Astrocyte (in vitro differentiated cells and primary cell): ENCODE measurements at places on chromosomes 2 and 18. TPM values are rescaled to one million over a fixed set of nuclear protein-coding genes. Genes with fewer than 3 reads are reported as not detected.

DNA sequence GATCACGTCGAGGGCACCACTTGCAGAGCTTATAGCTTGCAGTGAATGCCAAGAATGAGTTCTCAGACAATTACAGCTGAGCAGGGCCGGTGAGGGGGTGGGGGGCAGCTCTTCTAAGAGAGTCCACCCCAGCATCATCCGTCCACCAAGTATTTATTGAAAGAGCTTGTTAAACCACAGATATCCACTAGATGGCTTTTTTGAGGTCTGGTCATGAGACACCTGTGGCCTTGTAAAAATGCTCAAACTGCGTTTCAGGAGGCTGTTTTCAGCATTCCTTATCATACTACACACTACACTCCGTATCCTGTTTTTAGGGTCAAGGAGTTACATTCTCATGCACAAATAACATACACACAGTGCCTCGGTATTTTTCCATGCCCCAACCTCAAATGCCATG lies 51.5 kb downstream of the DNAJC10 start:
- DNase-seq = peak; percentile 28

C2orf80 gene
- total RNA-seq = not detected in 2 replicates

GRCh38 chr18:33239298-33239697 lies 201.2 kb downstream of the CCDC178 start:
- no peak for DNase-seq

DNA sequence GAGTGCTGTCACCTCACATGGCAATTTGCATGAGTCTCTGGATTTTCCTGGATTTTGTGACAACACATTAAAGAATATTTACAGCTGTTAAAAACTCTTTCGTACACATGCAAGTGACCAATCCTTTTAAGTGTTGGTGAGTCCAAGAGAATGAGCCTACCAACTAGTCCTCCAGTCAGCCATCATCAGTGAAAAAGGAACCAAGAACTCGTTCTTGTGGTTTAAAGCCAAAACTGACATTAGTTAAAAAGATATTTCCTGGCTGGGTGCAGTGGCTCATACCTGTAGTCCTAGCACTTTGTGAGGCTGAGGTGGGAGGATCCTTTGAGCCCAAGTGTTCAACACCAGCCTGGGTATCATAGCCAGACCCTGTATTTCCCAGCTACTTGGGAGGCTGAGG lies 215.4 kb upstream of the ITGA4 start:
- DNase-seq = no peak

FAM117B gene
- 7.2 TPM in 2 replicates for total RNA-seq

DNA sequence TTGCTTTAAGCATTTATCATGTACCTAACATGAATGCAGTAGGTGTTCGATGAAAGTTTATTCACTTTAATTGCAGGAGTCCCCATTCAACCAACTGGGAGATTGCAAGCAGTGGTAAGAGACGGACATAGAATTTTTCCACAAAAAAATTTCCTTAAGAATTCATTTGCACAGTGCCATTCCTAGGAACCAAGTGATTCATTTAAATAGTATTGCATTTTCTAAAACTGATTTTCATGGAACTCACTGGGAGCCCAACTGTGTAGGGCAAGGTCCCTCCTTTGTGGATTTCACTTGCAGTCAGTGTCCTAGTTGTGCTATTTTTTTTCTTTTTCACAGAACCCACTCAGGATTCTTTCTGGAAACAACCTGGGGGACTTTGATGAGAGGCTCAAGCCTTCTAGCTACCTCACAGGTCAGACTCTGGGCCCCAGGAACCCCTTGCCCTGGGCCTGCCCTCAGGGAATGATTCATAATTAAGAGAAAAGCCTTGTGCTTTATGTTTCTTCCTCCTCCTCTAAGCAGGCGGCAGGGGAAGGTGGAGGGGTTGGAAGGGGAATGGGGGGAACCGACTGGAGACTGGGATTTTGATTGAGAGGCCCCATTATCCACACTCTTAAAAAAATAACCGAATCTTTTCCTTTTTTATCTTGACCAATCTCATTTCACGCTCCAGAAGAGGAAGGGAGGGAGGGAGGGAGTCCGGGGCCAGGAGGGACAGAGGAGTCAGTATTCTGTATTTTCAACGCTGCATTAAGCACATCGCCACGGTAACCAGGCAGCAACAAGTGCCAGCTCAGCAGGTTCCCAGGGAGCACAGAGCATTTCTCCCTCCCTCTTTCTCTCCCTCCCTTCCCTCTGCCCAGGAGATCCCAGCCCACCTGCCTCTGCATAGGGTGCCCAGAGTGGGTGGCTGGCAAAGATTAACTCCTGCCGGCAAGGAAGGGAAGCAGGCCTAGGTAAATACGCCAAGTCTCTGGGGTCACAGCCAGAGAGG lies 51.8 kb downstream of the PSD4 start:
- DNase-seq = peak; percentile 79

DNA sequence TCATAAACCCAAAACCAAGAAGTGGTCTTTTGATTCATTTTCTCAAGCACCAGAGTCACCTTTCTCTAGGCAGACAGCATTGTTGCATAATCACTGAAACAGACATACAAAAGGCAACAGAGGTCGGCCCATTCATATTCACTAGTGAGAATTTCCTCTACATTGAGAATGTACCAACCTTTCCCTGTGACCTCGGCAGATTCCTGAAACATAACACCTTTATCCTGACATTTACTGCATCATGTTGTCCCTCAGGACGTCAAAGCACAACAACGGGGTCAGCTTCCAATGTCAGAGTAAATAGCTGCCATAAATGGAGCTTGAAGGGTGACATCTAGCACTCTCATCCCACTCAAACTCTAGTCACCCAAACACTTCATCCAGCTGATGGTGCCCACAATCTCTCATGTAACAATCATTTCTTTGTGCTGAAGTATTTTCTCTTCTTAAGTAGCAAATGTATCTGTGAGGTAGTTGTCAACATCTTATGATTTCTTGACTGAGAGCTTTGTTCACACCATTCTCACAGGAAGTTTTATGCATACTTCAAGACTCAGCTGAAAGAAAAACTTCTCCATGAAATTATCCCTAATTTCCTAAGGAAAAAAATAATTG lies 802.6 kb upstream of the CHAC2 start:
- no peak for DNase-seq

NCKAP5 gene
- 1.5 and 2.7 TPM in 2 replicates for total RNA-seq

- DNase-seq = no peak
Observed at GRCh38 chr18:74375999-74376398, 60.4 kb downstream of the C18orf63 start.

DNA sequence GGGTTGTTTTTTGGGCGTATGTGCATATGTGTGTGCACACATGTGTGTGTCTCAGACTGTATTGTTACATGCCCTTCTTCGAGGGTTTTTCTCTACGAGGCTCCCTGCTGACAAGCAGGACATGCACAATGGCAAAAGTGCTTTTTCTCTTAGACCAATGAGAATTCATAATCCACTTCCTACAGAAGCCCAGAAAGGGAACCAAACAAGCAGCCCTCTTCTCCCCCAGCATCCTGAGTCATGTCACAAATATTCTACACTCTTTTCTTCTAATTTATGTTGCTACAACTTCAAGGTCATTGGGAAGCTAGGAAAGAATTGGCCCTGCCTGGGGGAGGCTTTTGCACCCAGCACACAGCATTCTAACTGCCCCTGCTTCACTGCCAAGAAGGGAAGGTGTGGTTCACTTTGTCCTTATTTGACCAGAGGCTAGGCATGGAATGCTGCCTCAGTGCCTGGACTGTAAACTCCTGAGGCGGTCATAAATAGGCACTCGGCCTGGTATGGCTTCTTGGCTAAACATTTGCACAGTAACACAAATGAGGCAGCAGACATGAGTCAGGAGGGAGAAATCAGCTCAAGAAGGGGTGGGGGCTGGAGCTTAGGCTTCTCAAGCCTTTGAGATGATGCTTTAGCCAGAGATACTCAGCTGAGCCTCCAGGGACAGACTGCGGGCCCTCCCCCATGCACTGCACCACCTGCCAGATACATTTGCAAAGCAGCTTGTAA lies 92.7 kb upstream of the KLF7 start:
- peak; percentile 100 for DNase-seq

DNA sequence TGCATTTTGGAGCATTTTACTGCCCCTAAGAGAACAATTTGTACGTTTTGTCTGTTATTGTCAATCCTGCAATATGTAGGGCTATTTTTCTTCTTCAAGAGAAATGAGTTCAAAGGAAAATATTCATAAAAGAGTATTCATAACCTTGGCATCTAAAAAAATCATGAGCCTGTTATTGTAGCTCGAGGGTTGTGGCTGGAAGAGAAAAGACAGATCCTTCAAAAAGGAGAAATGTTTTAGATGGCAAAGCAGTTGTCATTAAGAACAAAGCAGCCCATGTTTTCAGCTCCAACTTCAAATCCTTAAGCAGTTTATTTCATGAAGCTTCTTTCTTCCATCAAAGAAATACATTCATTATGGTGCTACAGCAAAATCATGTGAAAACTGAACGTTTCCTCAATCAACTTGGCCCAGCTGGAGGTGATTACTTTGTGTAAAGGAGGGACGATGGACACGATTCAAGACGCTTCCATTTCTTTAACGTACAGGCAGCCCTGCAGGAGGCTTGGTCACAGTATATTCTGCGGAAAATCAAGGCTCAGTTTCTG lies 31.4 kb downstream of the QPCT start:
- no peak for DNase-seq

IL36RN gene
- 0.14 TPM in 1 of 2 replicates, not detected in the other for total RNA-seq

DNA sequence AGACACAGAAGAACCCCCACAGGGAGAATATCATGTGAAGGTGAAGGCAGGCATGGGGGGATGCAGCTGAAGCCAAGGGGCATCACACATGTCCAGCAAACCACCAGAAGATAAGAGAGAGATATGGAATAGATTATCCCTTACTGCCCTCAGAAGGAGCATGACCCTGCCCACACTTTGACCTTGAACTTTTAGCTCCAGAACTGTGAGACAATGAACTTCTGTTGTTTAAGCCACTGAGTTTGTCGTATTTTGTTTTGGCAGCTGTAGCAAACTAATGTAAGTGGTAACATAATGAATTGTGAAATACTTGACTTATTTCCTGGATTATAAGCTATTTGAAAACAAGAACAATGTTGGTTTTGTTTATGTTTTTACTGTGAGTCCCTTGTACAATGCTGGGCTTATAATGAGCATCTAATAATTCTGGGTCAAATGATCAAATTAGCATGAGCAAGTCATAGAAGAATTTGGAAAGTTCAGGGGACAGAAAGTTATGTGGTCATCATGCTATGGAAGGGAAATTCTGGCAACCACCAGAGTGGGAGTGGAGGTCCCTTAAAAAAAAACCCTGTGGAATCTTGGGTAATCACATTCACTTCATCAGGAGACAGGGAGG lies 541.0 kb upstream of the KLHL29 start:
- DNase-seq = no peak

SERPINB11 gene
- not detected in 2 replicates for total RNA-seq

DNA sequence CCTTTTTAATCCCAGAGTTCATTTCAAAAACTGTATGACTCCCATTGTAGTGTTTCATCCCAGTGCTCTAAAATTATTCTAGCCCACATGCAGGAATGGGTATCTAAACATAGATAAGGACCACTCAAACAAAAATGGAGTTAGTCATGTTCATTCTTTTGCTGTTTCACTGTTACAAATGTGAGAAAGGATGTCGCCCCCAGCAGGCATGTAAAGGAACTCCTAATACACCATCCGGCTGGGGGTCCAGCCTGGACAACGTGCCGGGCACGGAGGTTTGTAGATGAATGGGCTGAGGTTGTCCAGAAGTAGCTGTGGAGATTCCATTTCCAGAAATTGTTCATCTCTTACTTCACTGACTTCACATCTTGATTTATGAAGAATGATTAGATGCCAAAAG lies 101.9 kb upstream of the RAB12 start:
- DNase-seq = peak; percentile 10

DNA sequence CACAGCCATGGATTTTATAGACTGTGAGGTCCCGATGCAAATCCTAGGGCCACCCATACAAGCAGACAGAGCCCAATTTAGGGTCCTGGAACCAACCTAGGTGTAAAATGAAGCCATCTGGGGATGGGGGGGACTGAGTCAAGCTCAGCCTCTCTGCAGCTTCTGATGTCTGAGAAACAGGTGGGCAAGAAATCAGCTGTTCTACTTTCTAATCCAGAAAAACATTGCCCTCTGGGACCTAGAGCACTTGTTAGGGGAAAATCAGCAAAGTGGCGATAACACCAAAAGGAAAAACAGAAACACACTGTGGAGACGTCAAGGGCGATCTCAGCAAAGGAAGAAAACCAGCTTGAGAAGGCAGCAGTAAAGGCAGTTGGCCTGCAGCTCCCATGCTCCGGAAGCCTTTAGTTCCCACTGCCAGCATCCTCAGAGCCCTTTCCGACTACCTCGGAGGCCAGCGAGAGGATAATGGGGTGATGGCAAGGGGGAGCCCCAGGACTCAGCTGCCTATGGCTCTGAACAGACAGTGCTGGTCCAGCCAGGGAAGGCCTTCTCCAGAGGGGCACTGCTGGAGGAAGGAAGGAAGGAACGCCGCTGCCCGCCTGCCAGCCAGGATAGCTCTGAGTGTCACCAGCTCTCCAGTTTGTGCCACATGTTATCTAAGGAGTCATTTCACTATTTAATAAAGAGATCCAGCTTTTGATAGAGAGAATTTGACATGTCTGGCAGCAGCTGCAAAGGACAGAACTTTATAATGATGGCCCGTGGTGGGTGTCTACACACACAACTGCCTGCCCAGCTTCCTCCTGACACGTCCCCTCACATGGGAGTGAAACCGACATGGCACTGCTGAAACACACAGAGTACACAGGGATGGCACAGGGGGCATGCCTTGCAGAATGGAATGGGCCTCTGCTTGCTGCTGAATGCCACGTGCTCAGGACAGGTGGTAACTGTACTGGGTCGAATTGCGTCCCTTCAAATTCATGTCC lies 37.7 kb downstream of the HS1BP3 start:
- DNase-seq = no peak

STPG4 gene
- 0.55 and 0.64 TPM in 2 replicates for total RNA-seq

PCARE gene
- not detected in 2 replicates for total RNA-seq

FAM237A gene
- not detected in 2 replicates for total RNA-seq

DNA sequence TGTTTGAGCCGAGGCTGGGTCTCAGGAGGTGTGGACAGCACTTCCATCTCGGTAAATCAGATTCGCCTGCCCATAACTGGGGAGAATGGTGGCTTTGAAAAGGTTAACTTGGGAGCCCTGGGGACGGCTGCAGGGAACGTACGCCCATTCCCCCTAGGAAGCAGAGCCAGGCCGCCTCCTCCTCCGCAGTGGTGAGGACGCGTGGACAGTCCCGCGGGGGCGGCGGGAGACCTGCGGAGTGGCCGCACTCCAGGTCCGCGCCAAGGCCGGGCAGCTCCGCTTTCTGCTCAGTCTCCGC lies 845 bp upstream of the MYCN start:
- DNase-seq = no peak

LGALSL gene
- 12.4 and 14.0 TPM in 2 replicates for total RNA-seq
